Neural cell (in vitro differentiated cells): ENCODE measurements at places on chromosomes 11 and 22. TPM values are rescaled to one million over a fixed set of nuclear protein-coding genes. Genes with fewer than 3 reads are reported as not detected.

The TTC36 gene
- 1.3 and 4.3 TPM in 2 replicates for polyA plus RNA-seq

The SLC16A8 gene
- polyA plus RNA-seq: not detected in 2 replicates

The SLC22A12 gene
- polyA plus RNA-seq: not detected in 2 replicates

The MUC2 gene
- not detected in 2 replicates for polyA plus RNA-seq

The CDC45 gene
- 1.5 and 3.2 TPM in 2 replicates for polyA plus RNA-seq

The PRODH gene
- 0.08 and 0.31 TPM in 2 replicates for polyA plus RNA-seq
